HEK293T (cell line): ENCODE measurements at places on chromosomes 11 and 22.
A peak's percentile ranks its signal among the peaks of the same experiment; 100 is the strongest.

- DNase-seq = peak; percentile 38
Measured at GRCh38 chr11:12674936-12675696, 895 bp downstream of the TEAD1 start.

DNA sequence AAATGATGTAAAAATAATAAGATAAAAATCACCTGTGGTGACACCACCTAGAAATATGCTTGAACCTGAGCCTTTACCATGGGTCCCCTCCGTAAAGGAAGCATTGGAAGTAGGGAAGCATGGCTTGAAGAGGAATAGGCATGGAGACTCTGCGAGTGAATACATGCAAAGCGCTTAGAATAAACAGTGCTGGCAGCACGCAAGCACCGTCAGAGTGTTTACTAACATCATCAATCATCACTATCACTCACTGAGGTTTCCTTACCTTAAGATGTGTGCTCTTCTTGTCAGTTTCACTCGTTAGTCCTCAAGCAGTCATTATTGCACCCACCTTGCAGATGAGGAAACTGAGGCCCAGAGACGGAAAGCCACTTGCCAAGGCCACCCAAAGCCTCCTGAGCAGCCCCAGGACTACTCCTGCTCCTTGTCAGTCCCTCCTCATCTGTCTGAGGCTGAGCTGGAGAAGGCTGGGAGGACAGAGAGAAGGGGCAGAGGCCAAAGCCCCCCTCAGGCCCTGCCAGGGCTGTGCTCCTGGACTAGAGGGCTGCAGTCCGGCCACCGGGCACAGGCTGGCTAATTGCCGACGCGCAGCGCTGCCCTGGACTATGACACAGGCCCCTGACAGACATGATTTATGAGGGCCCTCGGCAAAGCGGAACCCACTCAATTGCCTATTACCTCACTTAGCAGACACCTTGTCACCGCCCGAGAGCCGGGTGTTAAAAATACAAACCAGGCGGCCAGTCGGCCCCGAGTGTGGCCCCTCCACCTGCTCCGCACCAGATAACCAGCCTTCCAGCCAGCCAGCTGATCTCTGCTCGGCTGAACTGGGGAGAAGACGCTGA, 168.9 kb downstream of the MN1 start:
- peak; percentile 40 for DNase-seq

GRCh38 chr11:17986007-17986710, 26.7 kb downstream of the SERGEF start:
- no peak for DNase-seq

DNA sequence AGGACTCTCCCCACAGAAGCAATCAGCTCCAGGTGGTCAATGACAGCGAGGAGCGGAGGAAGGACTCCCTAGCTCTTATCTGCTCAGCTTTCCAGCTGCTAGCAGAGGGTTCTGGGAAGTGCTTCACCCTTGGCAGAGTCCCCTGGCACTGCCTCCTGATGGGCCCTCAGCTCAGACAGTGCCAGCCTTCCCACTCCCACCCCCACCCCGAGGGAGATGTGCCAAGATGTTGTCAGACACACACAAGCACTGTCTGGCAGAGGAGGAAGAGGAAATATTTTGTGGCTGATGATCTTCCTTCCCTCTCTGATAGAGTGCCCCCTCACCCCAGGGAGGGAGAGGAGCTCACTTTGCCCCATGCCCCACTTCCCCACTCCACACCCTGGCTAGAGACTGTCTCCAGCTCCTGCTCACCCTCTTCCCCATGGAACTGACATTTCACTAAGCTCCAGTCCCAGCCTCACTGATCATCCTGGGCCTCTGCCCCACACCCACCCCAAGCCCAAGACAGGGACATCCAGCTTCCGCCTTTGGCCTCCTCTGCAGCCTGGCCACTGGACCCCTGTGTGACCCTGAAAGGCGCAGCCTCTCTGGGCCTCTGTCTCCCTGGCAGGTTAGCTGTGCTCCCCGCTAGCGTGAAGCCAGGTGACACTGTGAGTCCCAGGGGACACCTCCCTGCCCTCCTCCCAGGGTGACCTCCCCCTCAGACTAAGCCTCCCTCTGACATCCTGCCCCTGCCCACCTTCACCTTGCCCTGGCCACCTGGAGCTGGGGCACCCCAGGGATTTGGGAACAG, 44.5 kb downstream of the SLCO2B1 start:
- DNase-seq = no peak

GRCh38 chr11:1881442-1882264, 10.0 kb downstream of the PRR33 start:
- no peak for DNase-seq
